ENCODE measurements at places on chromosomes 4 and X.

DNA sequence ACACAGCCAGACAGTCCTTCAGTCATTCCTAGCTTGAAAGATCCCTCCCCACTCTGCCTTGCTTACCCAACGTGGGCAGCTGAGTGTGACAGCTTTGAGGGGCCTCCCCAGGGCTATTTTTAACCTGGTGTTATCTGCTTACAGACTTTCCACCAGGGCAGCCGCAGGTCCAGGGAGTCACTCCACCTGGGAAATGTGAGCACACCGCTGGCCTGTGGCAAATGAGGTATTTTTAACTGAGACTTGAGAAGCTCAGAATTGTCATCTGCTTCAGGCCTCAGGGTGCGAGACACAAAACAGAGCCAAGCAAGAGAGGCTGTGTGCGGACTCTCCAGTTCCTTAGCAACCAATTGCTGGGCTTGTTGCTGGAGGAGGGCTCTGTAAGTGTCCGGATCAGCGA is 13.0 kb downstream of the CORIN start:
- DNase-seq, result peak; percentile 49

DNA sequence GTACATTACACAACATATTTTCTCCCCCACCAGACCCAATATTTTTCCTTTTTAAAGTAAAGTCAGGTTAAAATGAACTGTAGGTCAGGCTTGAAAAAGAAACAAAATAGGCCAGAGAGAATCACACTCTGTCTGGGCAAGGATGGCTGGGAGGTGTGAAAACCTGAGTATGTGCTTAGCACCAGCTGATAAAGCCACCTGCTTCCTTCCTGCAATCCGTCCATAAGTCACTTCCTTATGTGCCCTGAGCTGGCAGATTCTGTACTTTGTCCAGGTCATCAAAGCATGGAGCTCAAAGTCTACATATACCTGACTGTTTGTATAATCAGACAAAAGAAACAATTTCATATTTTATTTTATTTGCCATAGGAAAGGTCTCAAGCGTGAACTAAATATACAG is 37.7 kb downstream of the ANTXR2 start:
- DNase-seq, result no peak

DNA sequence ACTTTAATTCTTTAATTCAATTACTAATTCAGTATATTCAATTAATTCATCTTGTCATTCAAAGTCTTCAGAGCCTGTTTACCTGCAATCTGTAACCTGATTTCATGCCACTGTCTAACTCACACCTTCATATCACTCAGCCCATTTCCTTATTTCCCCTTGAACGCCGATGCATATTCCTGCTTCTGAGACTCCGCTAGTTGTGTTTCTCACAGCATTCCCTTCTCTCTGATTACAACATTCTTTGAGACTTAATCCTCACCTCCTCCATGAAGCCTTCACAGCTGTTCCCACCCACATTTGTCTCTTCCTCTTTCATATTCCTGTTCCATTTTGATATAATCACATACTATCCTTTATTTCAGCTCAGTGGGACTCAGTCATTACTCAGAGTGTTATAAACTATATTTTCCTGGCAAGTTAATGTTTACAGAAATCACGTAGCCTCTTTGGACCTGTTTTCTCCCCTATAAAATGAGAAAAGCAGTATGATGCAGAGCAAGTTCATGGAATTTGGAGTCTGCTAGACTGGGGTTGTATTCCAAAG is 69.0 kb downstream of the MAP9 start:
- no peak for DNase-seq

- DNase-seq, result no peak
Measured at GRCh38 chr4:25760048-25760447, 102.7 kb downstream of the SEL1L3 start.

GRCh38 chrX:121000589-121000988 is 15.0 kb upstream of the CT47A1 start:
- DNase-seq, result peak; percentile 24

DNA sequence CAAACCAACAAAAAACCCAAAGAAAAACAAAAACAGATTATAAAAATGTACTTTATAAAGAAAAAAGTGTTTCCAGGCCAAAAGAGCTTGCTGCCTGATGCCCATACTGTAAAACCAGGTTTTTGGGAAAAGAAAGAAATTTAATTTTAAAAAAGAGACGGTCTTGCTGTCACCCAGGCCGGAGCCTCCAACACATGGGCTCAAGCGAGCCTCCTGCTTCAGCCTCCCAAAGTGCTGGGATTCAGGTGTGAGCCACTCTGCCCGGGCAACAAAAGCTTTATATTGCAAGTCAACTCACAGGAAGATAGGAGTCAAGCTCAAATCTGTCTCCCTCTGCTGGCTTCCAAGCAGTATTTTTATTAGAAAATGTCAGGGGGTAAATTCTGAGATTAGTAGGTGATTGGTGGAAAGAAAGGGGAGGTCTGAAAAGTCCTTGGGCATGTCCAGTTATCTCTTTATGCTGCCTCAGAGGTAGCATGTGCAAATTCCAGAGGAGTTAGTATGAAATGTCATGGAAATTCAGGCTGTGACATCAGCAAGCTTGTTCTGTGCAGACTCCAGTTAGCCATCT is 39.4 kb downstream of the MGST2 start:
- DNase-seq, result no peak

DNA sequence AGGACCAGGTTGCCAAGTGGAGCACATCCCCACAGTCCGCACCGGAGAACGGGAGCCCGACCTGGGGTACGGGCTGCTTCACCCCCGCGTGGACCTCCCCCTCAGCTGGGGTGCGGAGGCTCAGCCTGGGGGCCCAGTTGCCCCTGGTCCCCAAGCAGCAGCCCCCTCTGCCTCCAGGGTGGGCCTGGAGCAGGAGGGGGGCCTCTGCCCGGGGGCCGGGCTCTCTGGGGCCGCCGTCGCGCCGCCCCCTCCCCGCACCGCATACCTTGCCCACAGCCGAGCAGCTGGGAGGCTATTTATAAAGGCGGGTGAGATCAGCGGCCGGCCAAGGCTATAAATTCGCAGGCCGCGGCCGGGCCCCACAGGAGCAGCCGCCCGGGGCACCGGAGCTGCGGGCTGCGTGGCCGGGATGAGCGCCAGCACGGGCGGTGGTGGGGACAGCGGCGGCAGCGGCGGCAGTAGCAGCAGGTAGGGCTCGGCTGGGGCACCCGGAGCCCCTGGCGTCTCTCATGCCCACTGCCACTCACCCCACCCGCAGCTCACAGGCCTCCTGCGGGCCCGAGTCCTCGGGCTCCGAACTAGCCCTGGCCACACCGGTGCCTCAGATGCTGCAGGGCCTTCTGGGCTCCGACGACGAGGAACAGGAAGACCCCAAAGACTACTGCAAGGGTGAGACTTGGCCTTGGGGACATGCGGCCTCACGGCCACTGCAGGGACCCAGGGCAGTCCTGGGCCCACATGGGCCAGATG is at the start of gene SRPK3:
TSS of gene SRPK3 (plus strand) at position 364 of the 750 bp plus-strand sequence. CDS start at position 410, 46 bp downstream.
- peak; percentile 24 for DNase-seq

DNA sequence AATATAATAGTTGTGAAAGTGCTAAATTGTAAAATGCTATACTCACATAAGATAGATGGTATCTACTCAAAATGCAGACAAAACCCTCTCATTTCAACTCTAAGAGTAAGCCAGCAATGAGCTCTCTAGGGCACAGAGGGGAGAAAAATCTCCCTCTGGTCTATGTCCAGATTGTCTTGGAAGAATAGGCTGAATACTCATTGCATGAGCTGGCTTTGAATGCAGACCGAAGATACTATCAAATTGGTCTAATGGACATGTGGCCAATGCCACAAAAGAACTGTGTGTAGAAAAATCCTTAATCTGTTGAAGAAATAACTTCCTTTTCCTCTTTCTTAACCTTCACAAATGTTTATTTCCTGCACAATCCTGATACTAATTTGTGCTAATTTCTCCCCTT is 3.5 kb downstream of the ZXDA start:
- DNase-seq, result no peak

DNA sequence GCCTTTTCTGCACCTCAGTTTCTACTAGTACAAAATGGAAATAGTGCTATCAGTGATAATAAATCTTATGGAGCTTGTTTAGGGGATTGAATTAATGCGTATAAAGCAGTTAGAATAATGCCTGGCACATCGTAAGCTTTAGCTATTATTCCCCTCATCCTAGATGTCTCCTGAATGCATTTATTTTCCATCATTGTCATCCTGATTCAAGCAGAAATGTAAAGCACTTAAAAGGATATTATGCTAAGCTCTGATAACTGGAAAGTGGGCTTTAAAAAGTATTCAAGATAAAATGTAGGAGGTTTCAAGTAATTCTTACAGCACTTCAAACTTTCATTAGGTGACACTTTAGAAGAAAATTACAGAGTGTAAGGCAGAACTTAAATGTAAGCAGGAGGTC is 178.7 kb downstream of the RBM46 start:
- DNase-seq, result no peak

GRCh38 chr4:76977736-76978350 is 28.3 kb downstream of the SEPTIN11 start:
- DNase-seq, result no peak

DNA sequence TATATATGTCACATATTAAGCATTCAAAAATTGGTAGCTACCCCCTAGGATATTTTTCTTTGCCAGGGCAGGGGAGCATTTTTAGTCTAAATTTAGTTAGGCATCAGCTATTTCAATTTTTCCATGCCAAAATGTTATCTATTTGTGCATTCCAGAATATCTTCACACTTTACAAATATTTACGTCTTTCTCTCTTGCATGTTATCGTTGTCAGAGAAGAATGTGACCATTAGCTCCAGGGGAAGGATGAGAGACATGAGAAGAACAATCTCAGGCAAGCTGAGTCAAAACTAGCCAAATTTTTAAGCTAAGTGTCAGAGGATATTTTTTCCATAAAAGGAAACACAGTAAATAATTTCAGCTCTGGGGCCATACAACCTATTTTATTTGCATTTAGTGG is 885.0 kb upstream of the EPHA5 start:
- no peak for DNase-seq

GRCh38 chrX:27680726-27681125 is 90.6 kb downstream of the DCAF8L2 start:
- no peak for DNase-seq

GRCh38 chrX:153909024-153909979 is 4.8 kb downstream of the AVPR2 start:
- no peak for DNase-seq
